GM23338 (cell line): ENCODE measurements at places on chromosomes 2 and 18.

- no peak for DNase-seq
Measured at GRCh38 chr2:68673631-68674030, 30.3 kb downstream of the PROKR1 start.

DNA sequence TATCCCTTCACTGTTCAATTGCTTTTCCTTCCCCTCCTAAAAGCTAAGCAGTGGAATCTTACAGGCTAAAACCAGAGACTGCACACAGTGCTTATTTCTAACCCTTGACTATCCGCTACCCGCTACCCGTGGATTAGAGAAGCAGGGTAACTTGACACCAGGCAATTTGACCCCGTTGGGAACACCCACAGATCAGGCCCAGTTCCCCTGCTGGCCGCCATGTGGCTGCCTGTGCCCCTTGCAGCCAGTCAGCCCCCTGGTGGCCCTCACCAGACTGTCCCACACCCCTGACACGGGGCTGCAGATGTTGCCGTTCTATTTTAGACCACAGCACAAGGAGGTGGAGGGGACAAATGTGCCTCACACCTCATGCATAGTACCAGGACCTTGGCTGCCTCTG lies 74.8 kb downstream of the TXNL1 start:
- DNase-seq = peak; percentile 94

GRCh38 chr2:158378926-158379325 lies 77.6 kb downstream of the CCDC148 start:
- DNase-seq = no peak

DNA sequence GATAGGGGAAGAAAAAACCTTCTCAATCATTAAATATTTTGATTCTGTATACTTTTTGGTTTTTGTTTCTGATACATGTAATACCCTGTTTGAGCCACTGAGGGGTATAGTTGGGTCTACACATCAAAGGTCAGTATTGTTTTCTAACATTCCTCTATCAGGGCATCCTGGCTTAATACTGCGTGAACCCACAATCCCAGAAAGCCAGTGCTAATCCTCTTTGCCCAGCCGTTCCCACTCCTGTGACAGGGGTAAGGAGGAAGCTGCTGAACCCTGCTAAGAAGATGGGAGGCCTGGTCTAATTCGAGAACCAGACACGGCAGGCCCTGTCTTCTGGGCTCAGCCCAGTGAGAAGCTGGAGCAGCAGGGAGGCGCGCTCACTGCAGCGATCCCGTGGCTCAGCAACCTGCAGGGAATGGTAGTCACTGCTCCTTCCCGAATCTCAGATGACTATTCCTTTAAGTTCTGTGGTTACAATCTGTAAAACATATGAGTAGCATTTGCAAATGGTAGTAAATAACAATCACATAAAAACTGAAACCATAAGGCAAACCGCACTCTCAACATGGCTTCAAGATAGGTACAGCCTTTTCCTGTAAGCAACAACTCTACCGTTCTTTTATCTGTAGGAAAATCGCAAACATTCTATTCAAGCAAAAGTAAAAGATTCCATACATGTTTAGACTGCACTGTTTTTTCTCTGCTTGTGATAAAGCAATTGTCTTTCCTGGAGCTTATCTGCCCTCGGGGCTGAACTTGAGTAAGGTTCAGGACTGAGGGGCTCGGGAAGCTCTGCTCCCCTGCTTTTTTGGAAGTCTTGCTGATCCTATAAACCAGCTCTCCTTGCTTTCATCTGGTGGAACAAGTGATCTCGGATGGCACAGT lies 87.0 kb downstream of the EPB41L3 start:
- peak; percentile 63 for DNase-seq

DNA sequence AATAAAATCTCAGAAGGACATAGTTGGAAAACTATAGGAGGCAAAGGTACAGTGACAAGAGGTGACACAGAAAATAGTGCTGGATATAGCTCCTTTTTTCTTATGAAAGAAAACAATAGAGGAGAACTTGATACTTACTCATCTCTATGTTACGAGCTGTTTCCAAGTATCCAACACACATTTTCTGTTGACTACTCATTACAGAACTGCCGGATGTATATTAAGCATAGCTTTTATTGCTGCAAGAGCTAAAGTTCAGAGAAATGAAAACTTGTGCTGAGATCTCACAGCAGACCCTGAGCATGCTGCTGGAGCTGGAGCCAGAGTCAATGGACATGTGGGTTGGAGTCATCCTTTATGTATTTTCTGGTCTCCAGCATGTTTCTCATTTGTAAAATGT lies 210.0 kb upstream of the NT5C1B start:
- no peak for DNase-seq

DNA sequence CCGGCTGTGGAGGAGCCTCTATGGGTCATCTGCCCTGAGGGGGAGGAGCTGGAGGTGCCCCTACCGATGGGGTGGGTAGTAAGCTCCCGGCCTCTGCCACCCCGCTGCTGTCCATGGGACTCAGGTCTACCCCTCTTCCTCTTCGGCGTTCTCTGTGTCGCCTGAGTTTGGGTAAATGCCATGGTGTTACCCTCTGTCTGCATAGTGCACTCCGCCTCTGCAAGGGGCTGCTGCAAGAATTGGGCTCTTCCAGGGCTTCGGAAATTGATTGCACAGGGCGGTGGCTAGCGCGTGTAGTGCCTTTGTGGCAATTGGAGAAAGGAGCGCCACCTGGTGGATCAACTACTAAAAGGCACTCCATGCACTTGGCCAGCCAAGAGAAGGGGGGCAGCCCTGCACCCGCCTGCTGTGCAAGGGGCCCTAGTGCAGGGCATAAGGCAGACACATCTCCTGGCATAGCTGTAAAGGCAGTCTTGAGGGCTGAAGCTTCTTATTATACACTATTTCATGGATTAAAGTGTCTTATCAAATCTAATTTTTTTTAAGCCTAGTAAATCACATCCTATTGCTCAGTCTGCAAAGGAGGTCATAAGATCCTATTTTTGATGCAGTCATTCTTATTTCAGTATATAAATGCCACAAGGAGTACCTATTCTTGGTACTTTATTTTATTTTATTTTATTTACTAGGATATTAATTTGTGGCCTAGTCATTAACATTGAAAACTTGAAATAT lies 308.9 kb downstream of the PDE11A start:
- peak; percentile 94 for DNase-seq

DNA sequence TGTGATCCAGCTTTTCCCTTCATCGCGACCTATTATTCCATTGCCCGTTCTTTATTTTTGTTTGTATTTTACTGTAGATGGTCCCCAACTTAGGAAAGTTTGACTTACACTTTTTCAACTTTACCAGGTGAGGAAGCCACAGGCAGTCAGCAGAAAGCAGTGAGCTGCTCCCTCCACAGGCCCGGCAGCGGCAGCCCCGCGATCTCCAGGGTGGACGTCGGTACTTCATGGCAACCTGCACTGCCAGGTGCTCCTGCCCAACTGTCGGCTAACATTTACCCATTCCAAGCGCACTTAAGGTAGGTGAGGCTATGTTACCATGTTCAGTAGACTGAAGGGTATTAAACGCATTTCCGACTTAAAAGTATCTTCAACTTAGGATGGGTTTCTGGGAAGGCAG lies 12.8 kb downstream of the ZNF516 start:
- DNase-seq = no peak

GRCh38 chr18:57542812-57543427 lies 43.6 kb downstream of the FECH start:
- no peak for DNase-seq

GRCh38 chr2:144971786-144972335 lies 451.9 kb upstream of the ZEB2 start:
- DNase-seq = no peak
